ENCODE measurements at places on chromosomes 12 and 14. TPM values are rescaled to one million over a fixed set of nuclear protein-coding genes. Genes with fewer than 3 reads are reported as not detected.

Gene BTBD6
- 45.7 TPM for total RNA-seq

Gene RASSF9
- not detected for total RNA-seq

Gene DAO
- not detected for total RNA-seq

Gene GNB3
- total RNA-seq = not detected

DNA sequence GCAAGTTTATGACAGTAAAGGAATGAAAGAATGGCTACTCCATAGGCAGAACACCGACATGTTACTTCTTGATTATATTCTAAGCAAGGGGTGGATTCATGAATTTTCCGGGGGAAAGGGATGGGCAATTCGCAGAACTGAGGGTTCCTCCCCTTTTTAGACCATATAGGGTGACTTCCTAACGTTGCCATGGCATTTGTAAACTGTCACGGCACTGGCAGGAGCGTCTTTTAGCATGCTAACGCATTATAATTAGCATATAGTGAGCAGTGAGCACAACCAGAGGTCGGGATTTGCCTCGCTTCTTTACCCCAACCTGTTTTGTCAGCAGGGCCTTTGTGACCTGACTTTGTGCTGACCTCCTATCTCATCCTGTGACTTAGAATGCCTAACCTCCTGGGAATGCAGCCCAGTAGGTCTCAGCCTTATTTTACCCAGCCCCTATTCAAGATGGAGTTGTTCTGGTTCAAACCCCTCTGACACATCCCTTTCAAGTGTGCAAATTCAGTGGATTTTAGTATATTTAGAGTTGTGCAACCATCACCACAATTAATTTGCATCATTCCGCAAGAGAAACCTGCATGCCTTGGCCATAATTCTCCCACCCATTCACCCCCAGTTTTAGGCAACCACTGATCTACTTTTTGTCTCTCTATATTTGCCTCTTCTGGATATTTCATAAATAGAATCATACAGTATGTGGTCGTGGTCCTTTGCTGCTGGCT, 27.4 kb downstream of the PALS1 start:
- no peaks in the 10 kb centered on the region for H3K27me3 ChIP-seq
- no peak for DNase-seq
- H3K36me3 ChIP-seq = peaks cover 13% of the 10 kb centered on the region
- no peak overlapping the region for H3K4me3 ChIP-seq
- H3K4me1 ChIP-seq = peaks cover 15% of the 10 kb centered on the region

DNA sequence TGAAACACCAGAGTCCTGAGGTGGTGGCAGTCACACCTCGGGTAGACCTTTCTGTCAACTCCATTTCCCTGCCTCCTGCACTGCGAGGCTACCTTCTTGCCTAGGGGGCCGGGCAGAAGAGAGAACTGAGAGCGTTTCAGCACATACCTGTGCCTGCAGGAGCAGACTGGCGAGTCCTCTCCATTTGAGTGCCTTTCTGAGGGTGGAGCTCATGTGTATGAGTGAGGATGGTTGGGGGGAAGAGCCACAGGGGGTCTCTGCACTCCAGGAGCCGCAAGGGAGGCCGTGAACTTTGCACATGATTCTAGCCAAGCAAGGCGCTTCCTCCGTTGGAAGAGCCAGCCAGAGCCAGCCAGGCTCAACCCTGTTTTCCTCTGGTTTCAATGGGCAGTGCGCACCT, 31.0 kb upstream of the CCND2 start:
- no peak for DNase-seq
- H3K4me1 ChIP-seq = peaks cover 15% of the 10 kb centered on the region
- H3K36me3 ChIP-seq = peaks cover 11% of the 10 kb centered on the region
- no peak overlapping the region for H3K4me3 ChIP-seq

- no peak overlapping the region for H3K4me3 ChIP-seq
- DNase-seq = peak; percentile 12
- H3K27me3 ChIP-seq = no peaks in the 10 kb centered on the region
- H3K27ac ChIP-seq = no peak overlapping the region
Observed at GRCh38 chr14:104436047-104436591, 143.4 kb upstream of the C14orf180 start.

GRCh38 chr12:76762601-76762980, 1.3 kb upstream of the ZDHHC17 start:
- peak overlapping the region; percentile 69 for H3K27ac ChIP-seq
- DNase-seq = no peak
- peak overlapping the region; percentile 92 for H3K4me3 ChIP-seq
- peaks cover 25% of the 10 kb centered on the region for H3K4me1 ChIP-seq

DNA sequence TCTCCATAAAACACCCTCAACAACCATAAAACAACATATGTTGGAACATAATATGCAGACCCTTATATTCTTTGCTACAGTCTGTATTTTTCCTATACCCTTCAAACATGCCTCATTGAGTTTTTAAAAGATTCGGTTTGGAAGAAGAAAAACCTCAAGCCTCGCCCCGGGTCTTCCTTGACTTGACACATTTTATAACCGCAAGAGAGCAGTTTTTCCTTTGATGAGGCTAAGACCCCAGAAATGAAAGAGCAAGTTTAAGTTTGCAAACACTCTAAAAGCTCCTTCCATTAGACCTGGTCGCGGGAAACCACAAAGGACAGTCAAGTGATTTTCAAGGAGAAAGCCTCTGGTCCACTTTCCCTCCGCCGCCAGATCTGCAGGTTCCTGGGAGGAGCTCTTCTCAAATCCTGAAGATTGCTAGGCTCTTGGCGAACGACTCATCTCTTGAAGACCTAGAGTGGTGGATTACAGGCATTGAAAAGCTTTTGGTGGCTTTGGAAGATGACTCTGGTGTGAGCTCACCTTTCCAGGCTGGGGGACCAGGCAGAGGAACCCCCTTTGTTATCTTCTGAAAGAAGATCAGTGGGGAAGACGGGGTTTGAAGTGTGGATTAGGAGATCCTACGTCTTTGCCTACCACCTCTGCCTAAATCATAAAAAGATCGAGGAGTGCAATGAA, at the start of gene ASCL4:
Gene ASCL4 (plus strand): TSS at position 356 of the 681 bp plus-strand sequence. CDS start 515 bp downstream, outside the sequence.
- H3K4me1 ChIP-seq = peaks cover 19% of the 10 kb centered on the region
- H3K36me3 ChIP-seq = no peaks in the 10 kb centered on the region
- H3K4me3 ChIP-seq = no peak within 1 kb of the TSS
- DNase-seq = no peak
- H3K27me3 ChIP-seq = peaks cover 68% of the 10 kb centered on the region

DNA sequence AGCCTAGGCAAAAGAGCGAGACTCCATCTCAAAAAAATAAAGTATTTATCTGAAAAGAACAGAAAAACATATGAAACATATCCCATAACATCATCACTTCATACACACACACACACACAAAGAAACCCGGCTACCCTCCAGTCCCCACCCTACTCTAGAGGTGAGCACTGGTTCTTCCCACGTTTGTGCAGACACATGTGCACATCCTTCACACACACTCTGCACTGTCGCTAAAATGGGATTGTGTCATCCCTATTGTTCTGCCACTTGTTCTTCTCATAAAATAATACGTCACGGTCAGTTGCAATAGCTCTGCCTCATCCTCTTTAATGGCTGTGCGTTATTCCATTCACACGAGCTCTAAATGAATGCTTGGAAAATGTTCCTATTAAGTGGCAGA, 85.9 kb upstream of the ANO2 start:
- no peak for DNase-seq
- no peaks in the 10 kb centered on the region for H3K4me1 ChIP-seq
- no peak overlapping the region for H3K4me3 ChIP-seq

DNA sequence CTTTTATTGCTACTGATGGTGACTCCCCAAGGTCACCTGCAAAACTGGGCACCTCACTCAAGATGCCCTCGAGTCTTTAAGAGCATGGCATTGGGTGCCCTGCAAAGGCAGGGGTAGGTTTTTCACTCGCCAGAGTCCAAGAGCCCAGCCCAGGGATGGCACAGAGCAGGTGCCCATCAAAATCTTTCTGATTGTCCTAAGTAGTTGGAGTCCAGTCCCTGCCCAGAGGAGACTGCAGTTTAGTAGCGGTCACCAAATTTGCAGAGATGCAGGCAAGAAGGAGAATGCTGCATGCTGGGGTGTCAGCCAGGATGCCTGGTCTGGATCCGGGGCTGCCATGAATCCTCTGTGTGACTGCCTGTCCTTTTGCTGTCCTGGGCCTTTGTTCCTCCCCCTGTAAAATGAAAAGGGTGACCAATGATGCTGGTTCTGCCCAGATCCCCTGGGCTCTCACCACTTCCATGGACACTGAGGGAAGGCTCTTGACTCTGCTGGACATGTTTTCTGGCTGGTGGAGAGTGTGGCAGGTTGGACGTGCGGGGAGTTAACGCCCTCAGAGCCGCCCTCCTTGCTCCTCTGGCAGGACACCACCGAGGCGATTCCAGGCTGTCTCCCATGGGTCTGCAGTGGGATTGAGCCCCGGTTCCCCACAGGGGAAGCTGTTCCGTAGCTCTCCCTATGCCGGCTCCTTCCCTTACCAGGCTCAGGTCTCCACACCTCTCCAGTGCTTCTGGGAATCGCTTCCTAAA, 41.3 kb downstream of the DLK1 start:
- no peaks in the 10 kb centered on the region for H3K27me3 ChIP-seq
- no peaks in the 10 kb centered on the region for H3K4me1 ChIP-seq
- no peaks in the 10 kb centered on the region for H3K36me3 ChIP-seq

DNA sequence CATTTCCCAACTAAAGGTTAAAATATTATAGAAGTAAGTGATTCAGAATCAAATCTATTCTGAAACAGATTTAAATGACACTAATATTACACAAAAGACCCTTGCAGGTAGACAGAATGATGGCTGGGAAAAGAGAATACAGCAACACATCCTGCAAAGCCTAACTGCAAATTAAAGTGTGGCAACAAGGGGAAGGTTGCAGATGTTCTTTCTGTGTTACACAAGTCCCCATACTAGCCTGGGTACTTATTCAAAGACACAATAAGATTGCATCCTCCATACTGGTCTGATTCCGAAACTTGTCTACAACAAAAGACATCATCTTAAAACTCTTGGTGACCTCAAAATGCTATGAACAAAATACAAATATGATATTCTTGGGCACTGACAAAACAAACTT, 50.5 kb downstream of the R3HDM2 start:
- no peaks in the 10 kb centered on the region for H3K27me3 ChIP-seq
- H3K36me3 ChIP-seq = peaks cover 21% of the 10 kb centered on the region
- no peak overlapping the region for H3K27ac ChIP-seq
- no peak for DNase-seq
- H3K4me1 ChIP-seq = peaks cover 5% of the 10 kb centered on the region

DNA sequence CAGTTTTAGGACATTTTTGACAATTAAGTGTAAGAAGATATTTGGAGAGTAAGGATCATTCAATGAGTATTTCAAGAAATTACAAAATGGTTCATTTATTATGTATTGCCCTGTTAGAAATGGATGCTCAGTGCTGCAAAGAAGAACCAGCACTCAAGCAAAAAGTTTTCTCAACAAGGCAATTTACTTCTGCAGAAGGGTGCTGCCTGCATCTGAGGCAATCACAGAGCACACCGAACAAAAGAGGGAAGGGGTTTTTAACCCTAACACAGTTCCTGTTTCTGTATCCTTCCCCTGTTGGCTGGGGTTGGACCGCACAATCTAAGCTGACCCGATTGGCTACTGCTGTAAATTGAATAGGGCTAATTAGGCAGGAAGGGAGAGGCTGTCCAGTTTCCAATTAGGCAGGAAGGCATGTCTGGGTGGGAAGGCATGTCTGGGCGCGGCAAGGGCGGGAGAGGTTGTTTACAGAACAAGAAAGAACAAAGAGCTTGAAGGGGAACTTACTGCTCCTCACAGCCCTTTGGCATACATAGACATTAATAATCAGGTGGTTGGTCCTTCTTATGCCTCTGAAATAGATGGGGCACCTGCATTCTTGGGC, 41.4 kb downstream of the SPTSSA start:
- DNase-seq = no peak
- no peaks in the 10 kb centered on the region for H3K36me3 ChIP-seq
- no peak overlapping the region for H3K27ac ChIP-seq

DNA sequence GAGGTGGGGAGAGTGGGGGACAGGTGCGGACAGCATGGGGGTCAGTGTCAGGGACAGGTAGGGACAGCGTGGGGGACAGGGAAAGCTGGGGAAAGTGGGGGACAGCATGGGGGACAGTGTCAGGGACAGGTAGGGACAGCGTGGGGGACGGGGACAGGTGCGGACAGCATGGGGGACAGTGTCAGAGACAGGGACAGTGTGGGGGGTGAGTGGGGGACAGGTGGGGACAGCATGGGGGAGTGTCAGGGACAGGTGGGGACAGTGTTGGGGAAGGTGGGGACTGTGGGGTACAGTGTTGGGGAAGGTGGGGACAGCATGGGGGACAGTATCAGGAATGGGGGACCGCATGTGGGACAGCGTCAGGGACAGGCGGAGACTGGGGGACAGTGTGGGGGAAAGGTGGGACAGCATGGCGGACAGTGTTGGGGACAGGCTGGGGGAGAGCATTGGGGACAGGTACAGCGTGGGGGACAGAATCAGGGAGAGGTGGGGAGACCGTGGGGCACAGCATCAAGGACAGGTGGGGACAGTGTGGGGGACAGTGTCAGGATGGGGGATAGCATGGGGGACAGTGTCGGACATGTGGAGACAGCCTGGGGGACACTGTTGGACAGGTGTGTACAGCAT, 96.1 kb downstream of the TMEM121 start:
- H3K27me3 ChIP-seq = peaks cover 3% of the 10 kb centered on the region
- H3K4me1 ChIP-seq = no peaks in the 10 kb centered on the region

DNA sequence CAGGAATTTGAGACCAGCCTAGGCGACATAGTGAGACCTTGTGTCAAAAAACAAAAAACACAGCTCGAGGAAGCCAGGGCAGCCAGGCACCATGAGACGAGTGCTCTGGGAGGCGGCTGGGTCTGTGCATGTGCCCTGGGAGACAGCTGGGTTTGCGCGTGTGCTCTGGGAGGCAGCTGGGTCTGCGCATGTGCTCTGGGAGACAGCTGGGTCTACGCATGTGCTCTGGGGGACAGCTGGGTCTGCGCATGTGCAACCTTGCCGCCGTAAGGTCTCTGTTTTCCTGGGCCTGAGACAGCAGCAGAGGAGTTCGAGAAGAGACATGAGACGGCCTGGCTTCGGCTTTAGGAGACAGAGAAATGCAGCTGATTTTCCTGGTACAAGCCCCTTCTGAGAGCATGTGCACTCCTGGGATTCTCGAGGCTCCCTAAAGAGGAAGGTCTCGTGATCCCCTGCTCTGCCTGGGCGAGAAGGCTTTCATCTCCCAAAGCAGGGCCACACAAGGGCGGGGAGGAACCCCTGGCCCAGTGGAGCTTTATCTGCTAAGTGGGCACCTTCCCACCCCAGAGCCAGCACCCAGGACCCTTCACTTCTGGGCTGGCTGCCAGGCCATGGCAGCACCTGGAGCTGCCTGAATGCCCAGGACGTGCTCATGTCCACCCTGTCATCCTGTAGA, 3.5 kb upstream of the BDKRB1 start:
- no peak for DNase-seq
- H3K27me3 ChIP-seq = peaks cover 4% of the 10 kb centered on the region
- no peak overlapping the region for H3K4me3 ChIP-seq
- no peaks in the 10 kb centered on the region for H3K4me1 ChIP-seq
- H3K27ac ChIP-seq = no peak overlapping the region

DNA sequence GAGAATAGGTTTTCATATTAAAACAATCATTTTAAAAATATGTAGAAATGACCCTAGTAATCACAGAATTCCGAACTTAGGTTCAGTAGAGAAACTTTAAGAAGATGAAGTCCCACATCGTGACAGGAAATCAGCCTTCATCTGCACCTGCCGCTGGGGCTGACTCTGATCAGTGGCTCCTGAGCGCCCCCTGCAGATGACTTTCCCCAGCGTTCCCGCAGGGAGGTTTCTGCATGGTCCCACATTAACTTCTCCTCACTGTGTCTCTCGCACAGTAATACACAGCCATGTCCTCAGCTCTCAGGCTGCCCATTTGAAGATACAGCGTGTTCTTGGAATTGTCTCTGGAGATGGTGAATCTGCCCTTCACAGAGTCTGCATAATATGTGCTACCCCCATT, 1131.1 kb downstream of the TMEM121 start:
- no peak overlapping the region for H3K27ac ChIP-seq
- H3K4me1 ChIP-seq = peaks cover 17% of the 10 kb centered on the region
- no peaks in the 10 kb centered on the region for H3K36me3 ChIP-seq
- H3K27me3 ChIP-seq = peaks cover 28% of the 10 kb centered on the region
- H3K4me3 ChIP-seq = no peak overlapping the region
- DNase-seq = peak; percentile 68

Measured in activated CD4-positive, alpha-beta memory T cell treated with anti-CD3 and anti-CD28 coated beads, Interleukin-2, amount 10 ng/mL, durations not matched to agents 7 days and 5 days (primary cell).